Effector memory CD8-positive, alpha-beta T cell (primary cell): ENCODE measurements at places on chromosomes 1 and 21.
A peak's percentile ranks its signal among the peaks of the same experiment; 100 is the strongest.

DNA sequence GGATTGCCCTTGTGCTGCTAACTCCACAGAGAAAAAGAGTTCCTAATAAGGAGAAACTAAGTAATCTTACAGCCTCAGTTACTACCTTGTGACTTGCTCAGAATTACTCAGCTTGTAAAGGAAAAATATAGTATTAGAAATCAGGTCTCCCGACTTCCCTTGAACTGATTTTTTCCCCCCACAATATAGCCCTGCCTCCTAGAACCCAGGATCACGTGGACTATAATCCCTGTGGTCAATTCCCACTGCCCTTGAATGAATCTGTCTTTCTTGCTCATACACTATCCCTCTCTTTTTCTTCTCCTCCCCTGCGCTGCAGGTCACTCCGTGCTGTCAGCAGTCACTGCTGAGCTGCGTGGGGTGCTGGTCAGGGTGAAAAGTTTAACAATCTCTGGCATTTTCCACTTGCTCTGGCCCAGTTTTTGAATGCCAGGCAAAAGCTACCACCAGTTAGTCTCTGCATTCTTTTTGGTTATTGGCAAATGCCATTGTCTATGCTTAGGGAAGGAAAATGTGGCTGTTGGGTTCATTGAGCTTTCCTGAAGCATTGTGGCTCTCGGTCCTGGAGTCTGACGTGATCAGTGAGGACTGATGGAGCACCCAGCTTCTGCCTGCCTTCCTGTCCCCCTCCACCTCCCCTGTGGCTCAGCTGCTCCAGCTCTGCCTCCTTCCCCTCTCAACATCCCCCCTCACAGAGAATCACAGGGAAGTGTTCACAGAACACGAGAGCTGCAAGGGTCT lies 1.9 kb upstream of the MYOC start:
- no peak overlapping the region for H3K4me3 ChIP-seq
- H3K27ac ChIP-seq = no peak overlapping the region
- peaks cover 9% of the 10 kb centered on the region for H3K4me1 ChIP-seq
- peaks cover 75% of the 10 kb centered on the region for H3K27me3 ChIP-seq

- no peak overlapping the region for H3K4me3 ChIP-seq
- H3K27me3 ChIP-seq = peaks cover 5% of the 10 kb centered on the region
- DNase-seq = no peak
- peaks cover 9% of the 10 kb centered on the region for H3K36me3 ChIP-seq
- H3K4me1 ChIP-seq = peaks cover 34% of the 10 kb centered on the region
These were observed 16.6 kb upstream of the LEMD1 start for GRCh38 chr1:205438213-205439158.

DNA sequence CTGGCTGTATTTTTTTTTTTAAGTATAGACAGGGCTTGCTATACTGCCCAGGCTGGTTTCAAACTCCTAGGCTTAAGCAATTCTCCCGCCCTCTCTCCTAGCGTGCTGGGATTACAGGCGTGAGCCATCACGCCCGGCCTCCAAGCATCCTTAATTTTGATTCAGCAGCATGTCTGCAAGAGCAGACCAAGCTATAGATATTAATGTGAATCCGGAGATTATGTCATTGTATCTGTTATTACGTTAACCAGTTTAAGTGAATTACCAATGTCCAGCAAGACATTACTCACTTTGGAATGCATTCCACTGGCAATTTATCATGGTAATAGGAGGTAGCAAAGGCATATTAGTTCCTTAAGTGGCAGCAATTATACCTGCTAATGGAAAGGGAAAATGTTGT lies 179.7 kb downstream of the CHRM3 start:
- no peaks in the 10 kb centered on the region for H3K4me1 ChIP-seq
- no peaks in the 10 kb centered on the region for H3K27me3 ChIP-seq
- DNase-seq = no peak
- H3K27ac ChIP-seq = no peak overlapping the region
- H3K4me3 ChIP-seq = no peak overlapping the region

- H3K36me3 ChIP-seq = no peaks in the 10 kb centered on the region
- no peaks in the 10 kb centered on the region for H3K27me3 ChIP-seq
- DNase-seq = no peak
- no peak overlapping the region for H3K27ac ChIP-seq
These were observed 42.9 kb upstream of the ZNF326 start for GRCh38 chr1:89951766-89952604.

GRCh38 chr1:25476186-25477097 lies 45.7 kb downstream of the MACO1 start:
- DNase-seq = no peak
- H3K4me1 ChIP-seq = peaks cover 22% of the 10 kb centered on the region
- H3K36me3 ChIP-seq = peaks cover 22% of the 10 kb centered on the region
- no peak overlapping the region for H3K27ac ChIP-seq
- no peak overlapping the region for H3K4me3 ChIP-seq
- no peaks in the 10 kb centered on the region for H3K27me3 ChIP-seq

GRCh38 chr1:233114860-233115259 lies 164.4 kb downstream of the NTPCR start:
- no peak overlapping the region for H3K4me3 ChIP-seq
- no peaks in the 10 kb centered on the region for H3K27me3 ChIP-seq
- peaks cover 5% of the 10 kb centered on the region for H3K4me1 ChIP-seq
- no peak for DNase-seq
- peaks cover 11% of the 10 kb centered on the region for H3K36me3 ChIP-seq
- H3K27ac ChIP-seq = peak overlapping the region; percentile 67

GRCh38 chr1:159859767-159860322 lies 2.6 kb downstream of the VSIG8 start:
- H3K4me3 ChIP-seq = no peak overlapping the region
- DNase-seq = no peak
- H3K27ac ChIP-seq = no peak overlapping the region
- no peaks in the 10 kb centered on the region for H3K27me3 ChIP-seq
- peaks cover 6% of the 10 kb centered on the region for H3K4me1 ChIP-seq

DNA sequence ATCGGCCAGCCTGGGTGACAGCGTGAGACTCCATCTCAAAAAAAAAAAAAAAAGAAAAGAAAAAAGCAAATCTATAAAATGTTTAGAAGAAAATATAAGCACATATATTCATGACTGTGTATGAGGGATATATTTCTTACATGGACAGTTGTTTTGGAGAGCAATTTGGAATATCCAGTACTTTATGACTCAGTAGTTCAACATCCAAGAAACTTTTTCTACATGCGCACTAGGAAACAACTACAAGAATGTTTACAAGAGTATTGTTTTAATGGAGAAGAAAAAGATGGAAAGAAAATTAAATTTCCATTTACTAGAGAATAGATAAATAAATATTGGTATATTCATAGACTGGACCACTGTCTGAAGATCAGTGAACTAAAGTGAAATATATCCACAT lies 77.5 kb downstream of the MAST2 start:
- no peaks in the 10 kb centered on the region for H3K4me1 ChIP-seq
- H3K27me3 ChIP-seq = no peaks in the 10 kb centered on the region
- H3K27ac ChIP-seq = no peak overlapping the region
- H3K4me3 ChIP-seq = no peak overlapping the region
- H3K36me3 ChIP-seq = no peaks in the 10 kb centered on the region
